ENCODE measurements at places on chromosomes 7 and 10.

GRCh38 chr7:76296743-76297740 is 5.4 kb upstream of the HSPB1 start:
- H3K36me3 ChIP-seq: no peaks in the 10 kb centered on the region
- no peak overlapping the region for H3K4me3 ChIP-seq
- peaks cover 1% of the 10 kb centered on the region for H3K4me1 ChIP-seq
- DNase-seq: no peak
- H3K27me3 ChIP-seq: peaks cover 4% of the 10 kb centered on the region

- DNase-seq: no peak
- no peak overlapping the region for H3K27ac ChIP-seq
- no peak overlapping the region for H3K4me3 ChIP-seq
- peaks cover 5% of the 10 kb centered on the region for H3K4me1 ChIP-seq
- no peaks in the 10 kb centered on the region for H3K36me3 ChIP-seq
Observed at GRCh38 chr7:100806276-100806675, 21.0 kb downstream of the EPHB4 start.

GRCh38 chr10:104498347-104499081 is 142.6 kb upstream of the SORCS3 start:
- H3K36me3 ChIP-seq: no peaks in the 10 kb centered on the region
- no peak overlapping the region for H3K27ac ChIP-seq
- DNase-seq: no peak
- H3K4me3 ChIP-seq: no peak overlapping the region

GRCh38 chr7:17038160-17038782 is 156.5 kb upstream of the AGR3 start:
- H3K27ac ChIP-seq: no peak overlapping the region
- DNase-seq: no peak
- H3K36me3 ChIP-seq: peaks cover 5% of the 10 kb centered on the region
- no peak overlapping the region for H3K4me3 ChIP-seq
- H3K4me1 ChIP-seq: peaks cover 27% of the 10 kb centered on the region

DNA sequence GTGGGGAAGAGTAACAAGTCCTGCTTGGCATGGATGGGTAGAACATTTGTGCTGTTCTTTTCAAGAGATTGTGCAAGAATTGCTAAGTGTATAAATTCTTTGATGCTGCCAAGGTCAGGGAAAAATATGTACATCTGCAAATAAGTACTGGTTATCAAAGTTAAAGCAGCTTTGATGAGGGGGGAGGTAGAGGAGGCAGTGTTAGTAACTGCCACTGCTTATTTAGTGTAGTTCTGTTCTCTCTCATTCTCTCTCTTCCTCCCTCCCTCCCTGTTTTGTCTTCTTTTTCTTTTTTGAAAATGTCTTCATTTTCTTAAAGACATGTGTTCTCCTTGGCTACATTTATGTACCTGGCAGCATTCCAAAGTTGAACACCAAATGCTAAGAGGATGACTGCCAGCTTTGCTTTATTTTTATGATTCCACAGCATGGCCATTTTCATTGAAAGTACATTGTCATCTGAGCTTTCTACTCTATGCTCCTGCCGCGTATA is 18.6 kb downstream of the CACNB2 start:
- H3K27ac ChIP-seq: no peak overlapping the region
- no peak overlapping the region for H3K4me3 ChIP-seq
- no peaks in the 10 kb centered on the region for H3K36me3 ChIP-seq
- no peaks in the 10 kb centered on the region for H3K27me3 ChIP-seq

GRCh38 chr7:105594034-105594433 is 12.7 kb upstream of the EFCAB10 start:
- no peak for DNase-seq
- no peak overlapping the region for H3K4me3 ChIP-seq
- H3K27ac ChIP-seq: no peak overlapping the region

DNA sequence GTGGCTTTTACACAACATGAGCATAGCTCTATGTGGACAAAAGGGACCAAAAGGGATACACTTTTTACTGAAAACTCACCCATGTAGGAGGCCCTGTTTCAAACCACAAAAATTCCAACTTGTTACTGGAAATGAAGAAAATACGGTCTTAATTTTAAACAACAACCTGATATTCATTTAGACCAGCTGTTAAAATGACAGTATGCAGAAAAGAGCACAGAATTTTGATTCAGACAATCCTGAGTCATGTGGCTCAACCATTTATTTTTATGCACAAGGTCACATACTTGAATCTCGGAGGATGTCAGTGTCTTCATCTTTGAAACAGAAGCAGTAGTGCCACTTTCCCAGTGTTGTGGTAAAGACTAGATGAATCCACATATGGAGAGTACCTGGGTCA is 426.5 kb upstream of the NFE2L3 start:
- H3K4me3 ChIP-seq: no peak overlapping the region
- DNase-seq: no peak
- no peaks in the 10 kb centered on the region for H3K36me3 ChIP-seq
- no peaks in the 10 kb centered on the region for H3K4me1 ChIP-seq
- no peak overlapping the region for H3K27ac ChIP-seq

DNA sequence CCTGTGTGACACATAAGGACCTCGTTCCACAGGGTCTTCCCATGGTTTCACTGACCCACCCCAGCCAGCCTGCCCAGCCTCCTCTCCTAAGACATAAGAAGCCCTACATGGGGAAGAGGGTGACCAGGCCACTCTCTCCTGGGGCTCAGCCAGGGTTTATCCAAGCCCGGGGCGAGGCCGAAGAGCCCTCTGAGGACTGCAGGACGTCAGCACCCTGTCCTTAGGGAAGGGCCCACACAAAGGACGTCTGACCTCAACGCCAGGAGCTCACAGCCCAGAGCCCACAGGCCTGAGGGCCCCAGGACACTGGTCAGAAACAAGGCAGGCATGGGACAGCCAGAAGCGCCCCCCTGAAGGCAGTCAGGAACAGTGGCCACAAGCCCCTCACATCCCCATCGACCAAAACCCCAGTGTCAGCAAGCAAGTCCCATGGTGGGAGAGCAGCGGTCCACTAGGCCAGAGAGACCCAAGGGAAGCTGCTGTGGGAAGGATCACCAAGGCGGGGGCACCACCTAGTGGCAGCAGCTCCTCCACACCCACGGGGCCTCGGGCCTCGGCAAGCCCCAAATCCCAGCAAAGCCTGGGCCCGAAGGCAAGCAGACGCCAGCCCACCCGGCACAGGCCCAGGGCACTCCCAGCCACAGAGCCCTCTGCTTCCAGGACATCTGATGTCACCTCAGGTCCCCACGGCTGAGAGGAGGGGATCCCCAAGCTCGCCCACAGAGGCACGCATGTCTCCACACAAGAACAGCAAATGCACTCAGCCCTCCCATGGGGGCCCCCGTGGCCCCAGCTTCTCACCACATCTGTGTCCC is 23.4 kb downstream of the MAD1L1 start:
- H3K36me3 ChIP-seq: peaks cover 22% of the 10 kb centered on the region
- peak; percentile 13 for DNase-seq
- H3K4me3 ChIP-seq: no peak overlapping the region
- no peaks in the 10 kb centered on the region for H3K27me3 ChIP-seq
- H3K27ac ChIP-seq: peak overlapping the region; percentile 50

- DNase-seq: no peak
- peaks cover 2% of the 10 kb centered on the region for H3K4me1 ChIP-seq
- no peak overlapping the region for H3K4me3 ChIP-seq
- H3K36me3 ChIP-seq: no peaks in the 10 kb centered on the region
- no peaks in the 10 kb centered on the region for H3K27me3 ChIP-seq
Observed at GRCh38 chr7:138257459-138258196, 181.4 kb downstream of the AKR1D1 start.

DNA sequence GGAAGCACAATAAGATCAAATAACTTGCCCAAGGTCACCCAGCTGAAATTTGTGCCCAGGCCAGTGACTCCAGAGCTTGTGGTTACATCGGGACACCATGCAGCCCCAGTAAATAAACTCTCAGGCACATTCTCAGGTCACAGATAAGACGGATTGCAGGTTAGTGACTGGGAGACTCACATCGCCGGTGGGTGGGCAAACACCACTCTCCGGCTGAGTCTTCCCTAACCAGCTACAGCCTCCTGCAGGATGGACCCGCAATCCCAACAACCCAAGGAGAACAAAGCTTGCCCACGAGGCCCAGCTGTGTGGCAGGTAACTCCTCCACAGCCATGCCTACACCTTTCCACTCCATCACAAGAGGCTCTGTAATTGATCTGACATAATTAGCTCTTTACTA is 81.7 kb upstream of the EFCAB10 start:
- DNase-seq: no peak
- peaks cover 54% of the 10 kb centered on the region for H3K36me3 ChIP-seq
- H3K4me3 ChIP-seq: no peak overlapping the region
- no peak overlapping the region for H3K27ac ChIP-seq
- no peaks in the 10 kb centered on the region for H3K27me3 ChIP-seq

- H3K27ac ChIP-seq: no peak overlapping the region
- H3K4me3 ChIP-seq: no peak overlapping the region
- no peak for DNase-seq
- H3K36me3 ChIP-seq: no peaks in the 10 kb centered on the region
Observed at GRCh38 chr7:85154282-85154937, 32.4 kb downstream of the SEMA3D start.
